ENCODE measurements at places on chromosomes 7 and 10. TPM values are rescaled to one million over a fixed set of nuclear protein-coding genes. Genes with fewer than 3 reads are reported as not detected.

NRP1 gene
- 174 TPM for total RNA-seq

UPP1 gene
- 19.0 TPM for total RNA-seq

BICC1 gene
- total RNA-seq, result 20.7 TPM

SORCS1 gene
- total RNA-seq, result not detected

PTPRZ1 gene
- not detected for total RNA-seq

GFRA1 gene
- 2.1 TPM for total RNA-seq

CHCHD2 gene
- 641 TPM for total RNA-seq

SNCG gene
- 4.4 TPM for total RNA-seq

TMEM273 gene
- total RNA-seq, result not detected

SRRM3 gene
- 0.40 TPM for total RNA-seq

MRLN gene
- not detected for total RNA-seq

ARMC10 gene
- 52.6 TPM for total RNA-seq

CDK6 gene
- 66.1 TPM for total RNA-seq

SPDYE16 gene
- not detected for total RNA-seq

SFMBT2 gene
- not detected for total RNA-seq

GIMAP1 gene
- not detected for total RNA-seq

GRM8 gene
- total RNA-seq, result 0.11 TPM

PDE6C gene
- not detected for total RNA-seq

CFTR gene
- total RNA-seq, result not detected

NUDT13 gene
- total RNA-seq, result 2.9 TPM

TRIM73 gene
- total RNA-seq, result 0.83 TPM

GJC3 gene
- total RNA-seq, result not detected

OR9A4 gene
- not detected for total RNA-seq

TAS2R41 gene
- total RNA-seq, result not detected

CLCN1 gene
- not detected for total RNA-seq

SLC26A5 gene
- total RNA-seq, result not detected

NEBL gene
- total RNA-seq, result 0.11 TPM

PGAM2 gene
- not detected for total RNA-seq

GPER1 gene
- 0.32 TPM for total RNA-seq

MYO3A gene
- not detected for total RNA-seq

MMP21 gene
- total RNA-seq, result not detected

PTF1A gene
- total RNA-seq, result not detected

CUBN gene
- total RNA-seq, result 0.69 TPM

PPP1R3C gene
- 101 TPM for total RNA-seq

DMTF1 gene
- total RNA-seq, result 60.7 TPM

MKX gene
- total RNA-seq, result not detected

RNF32 gene
- 4.1 TPM for total RNA-seq

PDK4 gene
- total RNA-seq, result 0.46 TPM
